ENCODE measurements at places on chromosomes 3 and 15. TPM values are rescaled to one million over a fixed set of nuclear protein-coding genes. Genes with fewer than 3 reads are reported as not detected.

CHDH gene
- not detected for total RNA-seq

LOXL1 gene
- total RNA-seq = 143 TPM

RAD51 gene
- 4.8 TPM for total RNA-seq

GOLGA8F gene
- total RNA-seq = not detected

ROPN1B gene
- not detected for total RNA-seq

SPATA12 gene
- not detected for total RNA-seq

CPNE9 gene
- not detected for total RNA-seq

HTR3C gene
- not detected for total RNA-seq

CYP1A2 gene
- not detected for total RNA-seq

ZNF280D gene
- total RNA-seq = 26.4 TPM

PPARG gene
- total RNA-seq = 1.2 TPM

DNASE1L3 gene
- not detected for total RNA-seq

GCNT3 gene
- 0.09 TPM for total RNA-seq

MNS1 gene
- 1.3 TPM for total RNA-seq

AADAC gene
- 0.09 TPM for total RNA-seq

BCL2A1 gene
- 2.1 TPM for total RNA-seq

GREM1 gene
- total RNA-seq = 41.6 TPM

BTLA gene
- total RNA-seq = not detected

SMCO1 gene
- not detected for total RNA-seq

COMMD2 gene
- total RNA-seq = 32.2 TPM
